ENCODE measurements at places on chromosomes 3 and 15.
A peak's percentile ranks its signal among the peaks of the same experiment; 100 is the strongest.

GRCh38 chr3:182583545-182583944, 209.8 kb upstream of the ATP11B start:
- DNase-seq = no peak

DNA sequence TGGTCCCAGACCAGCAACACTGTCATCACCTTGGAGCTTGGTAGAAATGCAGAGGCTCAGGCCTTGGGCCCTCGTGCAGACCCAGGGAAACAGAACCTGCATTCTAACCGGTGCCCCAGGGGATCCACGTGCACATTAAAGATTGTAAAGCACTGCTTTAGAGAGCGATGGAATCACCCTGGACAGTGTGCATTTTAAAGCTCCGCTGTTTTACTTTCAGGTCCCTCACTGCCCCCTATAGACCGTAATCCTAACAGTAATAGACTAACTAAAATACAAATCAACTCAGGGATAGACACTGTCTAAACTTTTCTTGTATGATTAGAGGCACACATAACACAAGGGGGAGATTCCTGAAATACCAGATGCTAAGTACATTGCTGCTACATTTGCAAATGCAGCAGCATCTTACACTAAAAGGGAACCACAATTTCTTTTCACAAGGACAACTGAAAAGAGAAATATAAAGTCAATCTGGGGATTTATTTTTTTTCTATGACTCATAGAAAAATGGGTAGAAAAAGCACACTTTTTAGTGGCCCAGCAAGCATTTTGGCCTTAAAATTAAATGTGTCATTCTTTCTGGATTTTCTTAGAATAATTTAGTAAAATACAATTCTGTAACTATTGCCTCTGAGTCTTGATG, 10.5 kb upstream of the SH3GL3 start:
- DNase-seq = peak; percentile 74

DNA sequence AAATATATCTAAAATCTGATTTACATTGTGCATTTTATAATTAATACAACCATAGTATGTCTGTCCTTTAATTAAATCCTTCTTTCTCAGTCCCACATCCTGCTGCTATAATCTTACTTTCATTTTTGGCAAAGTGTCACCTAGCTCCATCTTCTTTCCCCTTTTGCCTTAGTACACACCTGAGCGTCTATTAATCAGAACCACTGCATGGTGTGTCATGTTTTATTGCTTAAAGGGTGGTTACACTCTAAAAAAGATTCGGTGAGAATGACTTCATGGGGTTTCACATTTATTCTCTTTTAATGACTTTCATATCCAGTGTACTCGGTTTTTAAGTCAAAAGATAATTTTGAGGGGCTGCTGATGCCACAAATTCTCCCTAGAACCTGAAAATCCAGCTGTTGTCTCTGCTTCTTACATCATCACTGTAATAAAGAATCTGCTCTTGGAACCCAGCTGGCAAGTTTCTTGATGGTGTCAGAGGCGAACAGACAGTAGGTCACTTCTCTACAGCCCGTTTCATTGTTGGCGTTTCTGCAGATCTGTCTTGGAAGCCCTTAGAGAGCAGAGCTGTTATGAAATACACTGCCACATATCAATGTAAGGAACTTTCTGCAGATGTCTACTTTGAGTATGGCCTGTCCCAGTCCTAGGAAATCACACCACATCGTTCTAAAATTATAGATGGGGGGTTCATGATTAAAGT, 99.7 kb downstream of the TIGIT start:
- DNase-seq = no peak

GRCh38 chr15:31953478-31953877, 76.8 kb upstream of the CHRNA7 start:
- peak; percentile 51 for DNase-seq

DNA sequence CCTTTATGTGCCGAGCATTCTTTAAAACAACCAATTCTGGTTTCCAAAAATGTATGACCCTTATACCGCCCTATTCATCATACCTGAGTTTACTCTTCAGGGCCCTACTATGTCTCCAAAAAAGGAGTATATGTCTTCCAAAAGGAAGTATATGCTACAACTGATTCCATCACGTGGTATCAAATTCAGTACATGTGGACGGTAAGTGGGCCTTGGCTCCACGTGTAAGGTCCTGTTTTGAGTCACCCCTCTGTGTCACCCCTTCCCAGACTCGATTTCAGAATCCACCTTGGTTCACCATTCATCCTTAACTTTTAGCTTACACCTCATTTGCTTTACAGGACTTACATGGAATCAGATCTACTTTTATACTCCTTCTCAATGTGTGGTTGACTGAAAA, 37.8 kb downstream of the ABHD2 start:
- no peak for DNase-seq

DNA sequence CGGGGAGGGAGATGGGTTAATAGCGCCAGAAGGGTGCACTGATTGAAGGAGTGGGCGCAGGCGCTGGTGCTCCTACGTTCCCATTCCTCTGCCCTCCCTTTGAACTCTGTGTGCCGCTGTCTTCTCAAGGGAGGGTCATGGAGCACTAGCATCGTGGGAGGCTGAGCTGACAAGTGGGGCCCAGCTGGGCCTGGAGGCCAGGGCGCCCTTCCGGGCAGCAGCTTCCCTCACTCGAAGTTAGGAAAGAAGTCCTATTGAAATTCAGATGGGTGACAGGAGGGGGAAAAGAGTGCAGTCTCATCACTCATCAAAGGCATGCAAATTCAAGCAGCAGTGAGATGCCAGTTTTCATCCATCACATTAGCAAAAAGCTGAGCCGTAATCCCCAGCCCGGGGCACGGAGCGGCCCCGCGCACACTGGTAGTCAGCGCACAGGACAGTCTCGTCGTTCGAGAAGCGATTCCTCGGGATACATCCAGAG, 128.2 kb downstream of the LRRK1 start:
- DNase-seq = no peak

GRCh38 chr15:99669250-99669649, 64.0 kb downstream of the LYSMD4 start:
- no peak for DNase-seq

DNA sequence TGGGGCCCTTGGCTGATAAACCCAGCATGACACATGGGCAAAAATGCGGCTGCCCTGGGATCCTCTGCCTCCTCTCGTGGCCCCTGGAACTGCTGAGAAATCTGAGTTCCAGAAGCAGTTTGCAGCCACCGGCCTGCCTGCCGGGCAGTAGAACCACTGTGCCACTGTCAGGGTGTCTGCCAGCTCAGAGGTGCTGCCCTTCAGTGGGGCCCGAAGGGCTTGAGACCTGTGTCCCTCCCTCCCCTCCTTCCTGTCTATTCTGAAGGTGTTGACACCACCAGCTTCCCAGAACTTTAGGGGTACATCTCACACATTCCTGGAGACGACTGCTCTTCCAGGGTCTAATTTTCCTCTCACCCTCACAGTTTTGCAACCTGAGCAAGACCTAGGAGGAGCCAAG, 88.2 kb upstream of the POMGNT2 start:
- DNase-seq = no peak

DNA sequence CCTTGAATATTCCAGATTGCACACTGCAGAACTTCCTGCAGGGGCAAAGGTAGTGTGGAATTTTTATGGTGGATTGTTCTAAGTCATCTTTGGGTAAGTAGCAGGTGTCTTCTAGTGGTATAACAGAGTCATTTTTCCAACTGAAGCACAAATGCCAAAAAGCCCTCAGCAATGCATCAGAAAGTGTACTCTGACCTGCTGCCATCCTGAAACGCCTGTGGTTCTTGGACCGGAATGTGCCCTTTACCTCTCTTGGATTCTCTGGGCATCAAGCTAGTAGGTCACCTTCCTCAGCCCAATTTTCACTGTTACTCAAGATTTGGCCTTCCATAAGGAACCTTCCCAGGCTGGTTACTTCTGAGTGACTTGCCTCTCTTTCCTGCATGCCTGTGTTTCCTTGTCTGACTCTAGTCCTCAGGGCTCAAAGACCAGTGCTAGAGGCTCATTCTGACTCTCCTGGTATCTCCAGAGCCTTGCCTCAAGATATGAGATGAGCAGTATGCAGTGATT, 4.8 kb downstream of the CLSTN2 start:
- DNase-seq = no peak

DNA sequence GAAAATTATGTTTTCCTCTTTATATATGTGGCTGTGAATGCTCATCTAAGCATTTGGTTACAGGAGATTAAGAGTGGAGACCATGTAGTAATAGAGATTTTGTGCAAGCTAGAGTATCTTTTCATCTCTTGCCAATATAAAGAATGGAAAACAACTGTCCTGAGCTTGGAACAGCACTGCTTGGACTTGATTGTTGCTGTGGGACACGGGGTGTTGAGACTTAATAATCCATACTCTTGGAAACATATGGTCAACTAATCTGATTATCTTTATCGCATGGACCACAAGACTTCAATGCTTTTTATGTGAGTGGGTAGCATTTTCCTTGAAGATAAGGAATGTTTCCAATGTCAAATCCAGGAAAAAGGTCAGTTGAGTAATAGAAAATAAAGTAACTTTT, 806.3 kb downstream of the DIPK2A start:
- no peak for DNase-seq

DNA sequence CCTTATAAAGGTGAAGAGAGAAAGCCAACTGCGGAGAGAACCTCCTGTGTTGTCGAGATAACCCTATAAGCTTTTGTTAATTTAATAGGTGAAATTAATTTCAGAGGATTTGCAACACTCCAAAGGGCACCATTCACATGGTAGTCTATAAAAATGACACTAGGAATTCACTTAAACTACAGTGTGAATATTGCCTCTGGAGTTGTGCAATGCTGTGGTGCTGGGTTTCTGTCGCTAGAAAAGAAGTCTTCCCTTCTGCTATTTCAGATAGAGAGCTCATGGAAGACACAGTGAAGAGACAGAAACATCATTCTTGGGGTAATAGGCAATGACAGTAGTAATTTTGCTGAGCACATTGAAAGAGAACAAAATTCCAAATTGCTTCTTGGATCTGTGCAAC, 28.8 kb upstream of the PROK2 start:
- no peak for DNase-seq

GRCh38 chr3:105354429-105354828, 12.3 kb upstream of the ALCAM start:
- DNase-seq = peak; percentile 43

- no peak for DNase-seq
Observed at GRCh38 chr15:57943171-57943570, 122.3 kb downstream of the ALDH1A2 start.

GRCh38 chr3:79263423-79263822, 504.4 kb downstream of the ROBO1 start:
- no peak for DNase-seq

GRCh38 chr3:62493109-62493801, 119.9 kb upstream of the FEZF2 start:
- no peak for DNase-seq

DNA sequence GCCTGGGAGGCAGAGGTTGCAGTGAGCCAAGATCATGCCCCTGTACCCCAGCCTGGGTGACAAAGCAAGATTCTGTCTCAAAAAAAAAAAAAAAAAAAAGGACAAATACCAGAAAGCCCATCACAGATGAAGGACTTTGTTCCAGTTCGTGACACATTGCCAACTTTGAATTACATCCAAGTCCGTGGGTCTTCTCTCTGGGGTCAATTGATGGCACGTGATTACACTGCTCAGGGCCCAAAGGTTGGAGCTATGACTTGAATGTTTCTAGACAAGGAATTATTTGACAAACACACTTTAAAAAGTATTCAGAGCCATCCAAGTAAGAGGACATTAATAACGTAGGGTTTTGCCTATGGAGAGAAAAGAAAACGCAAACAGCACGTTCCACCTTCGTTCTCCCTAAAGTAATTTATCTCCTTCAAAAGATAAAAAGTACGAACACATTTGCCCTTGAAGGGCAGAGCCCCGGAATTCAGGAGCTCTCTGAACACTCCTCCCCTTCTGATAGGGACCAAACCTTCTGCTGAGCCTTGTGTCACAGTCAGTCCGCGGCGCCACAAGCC, 31.3 kb upstream of the ST3GAL6 start:
- no peak for DNase-seq

- DNase-seq = peak; percentile 17
Observed at GRCh38 chr3:189630767-189631372, 319 bp upstream of the TP63 start.

GRCh38 chr3:45737234-45737633, 48.0 kb downstream of the SACM1L start:
- no peak for DNase-seq

DNA sequence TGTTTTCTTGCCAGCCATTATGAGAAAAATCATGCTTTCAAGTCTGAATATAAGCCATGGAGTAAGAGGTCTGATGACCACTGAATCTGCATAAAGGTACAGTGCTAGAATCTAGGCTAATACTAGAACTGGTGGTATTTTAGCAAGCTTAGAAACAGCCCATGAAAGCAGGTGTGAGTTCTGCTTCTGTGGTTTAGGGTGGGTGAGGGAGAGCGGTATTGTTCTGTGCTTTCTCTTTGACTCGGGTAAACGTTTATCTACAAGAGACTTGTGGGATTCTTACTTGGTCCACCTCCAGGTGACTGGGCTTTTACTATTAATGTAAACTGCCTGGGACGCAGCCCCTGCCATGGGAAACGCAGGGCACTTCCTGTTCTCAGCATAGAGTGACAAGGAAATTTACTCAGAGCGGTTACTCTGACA, 55.2 kb downstream of the PGPEP1L start:
- DNase-seq = no peak

- no peak for DNase-seq
Observed at GRCh38 chr15:82003916-82004315, 41.9 kb downstream of the MEX3B start.

- DNase-seq = no peak
Observed at GRCh38 chr3:108227131-108227530, 4.9 kb upstream of the IFT57 start.

DNA sequence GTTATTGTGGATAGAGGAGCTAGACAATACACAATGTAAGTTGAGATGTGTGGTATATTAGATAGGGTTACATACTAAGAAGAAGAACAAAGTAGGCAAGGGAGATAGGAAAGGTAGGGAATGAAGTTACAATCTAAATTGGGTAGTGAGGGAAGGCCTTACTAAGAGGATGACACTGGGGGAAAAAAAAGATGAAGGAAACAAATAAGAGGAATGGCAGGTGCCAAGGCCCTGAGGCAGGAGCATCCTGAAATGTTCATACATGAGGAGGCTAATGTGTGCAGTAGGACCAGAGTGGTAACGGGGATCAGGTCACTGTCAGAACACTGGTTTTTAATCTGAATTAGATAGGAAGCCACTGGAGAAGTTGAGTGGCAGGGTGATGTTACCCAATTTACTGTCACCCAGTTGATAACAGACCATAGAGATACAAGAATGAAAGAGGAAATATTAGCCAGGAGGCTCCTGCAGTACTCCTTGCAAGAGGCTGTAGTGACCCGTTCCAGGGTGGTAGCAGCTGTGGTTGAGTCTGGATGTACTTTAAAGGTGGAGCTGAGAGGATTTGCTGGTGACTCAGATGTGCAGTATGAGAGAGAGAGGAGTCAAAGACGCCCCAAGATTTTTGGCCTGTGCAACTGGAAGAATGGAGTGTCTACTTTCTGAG, 14.4 kb downstream of the RTP1 start:
- peak; percentile 47 for DNase-seq

- peak; percentile 48 for DNase-seq
Observed at GRCh38 chr15:71313806-71314205, 198.5 kb downstream of the THSD4 start.

- DNase-seq = no peak
Observed at GRCh38 chr3:53043738-53044137, 2.1 kb downstream of the SFMBT1 start.

All from fibroblast of skin of scalp (primary cell).